ENCODE measurements at places on chromosomes 3 and 15. TPM values are rescaled to one million over a fixed set of nuclear protein-coding genes. Genes with fewer than 3 reads are reported as not detected.

DNA sequence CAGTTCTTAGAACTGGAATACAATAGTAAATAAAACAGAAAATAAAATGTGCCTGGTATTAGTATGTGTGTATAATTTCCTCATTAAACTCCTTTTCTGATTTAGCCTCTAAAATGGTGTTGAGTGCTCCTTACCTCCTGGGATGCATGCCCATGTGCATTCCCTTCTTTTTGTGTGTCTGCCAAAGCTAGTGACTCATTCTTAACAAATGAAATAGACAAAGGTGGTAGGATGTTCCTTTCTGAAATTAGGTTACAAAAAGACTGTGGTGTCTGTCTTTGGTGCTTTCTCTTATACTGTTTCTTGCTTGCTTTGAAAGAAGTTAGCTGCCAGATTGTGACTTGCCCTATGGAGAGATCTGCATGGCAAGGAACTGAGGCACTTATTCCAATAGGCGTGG lies 623.7 kb downstream of the GRM7 start:
- H3K27me3 ChIP-seq, result no peaks in the 10 kb centered on the region
- no peaks in the 10 kb centered on the region for H3K4me1 ChIP-seq
- H3K4me3 ChIP-seq, result no peak overlapping the region
- no peak for DNase-seq

DNA sequence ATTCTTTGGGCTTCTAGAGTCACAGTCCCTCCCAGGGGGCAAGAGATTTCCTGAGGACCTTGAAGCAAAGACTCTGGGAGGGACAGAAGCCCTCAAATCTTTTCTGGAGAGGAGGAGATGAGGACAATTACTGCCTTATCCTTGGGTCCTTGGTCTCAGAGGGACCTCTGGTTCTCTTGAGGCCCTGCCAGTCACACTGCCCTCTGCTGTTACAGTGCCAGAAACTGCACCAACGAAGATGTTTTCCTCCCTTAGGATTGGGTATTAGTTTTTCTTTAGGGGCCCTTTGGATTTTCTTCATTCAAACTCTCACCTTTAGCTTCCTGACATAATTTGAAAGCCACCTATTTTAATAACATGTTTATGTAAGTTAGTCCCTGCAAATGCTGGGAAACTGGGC lies 58.2 kb upstream of the SCN5A start:
- peaks cover 6% of the 10 kb centered on the region for H3K4me1 ChIP-seq
- DNase-seq, result no peak
- H3K4me3 ChIP-seq, result no peak overlapping the region
- H3K36me3 ChIP-seq, result no peaks in the 10 kb centered on the region
- H3K27ac ChIP-seq, result no peak overlapping the region
- peaks cover 6% of the 10 kb centered on the region for H3K27me3 ChIP-seq

DNA sequence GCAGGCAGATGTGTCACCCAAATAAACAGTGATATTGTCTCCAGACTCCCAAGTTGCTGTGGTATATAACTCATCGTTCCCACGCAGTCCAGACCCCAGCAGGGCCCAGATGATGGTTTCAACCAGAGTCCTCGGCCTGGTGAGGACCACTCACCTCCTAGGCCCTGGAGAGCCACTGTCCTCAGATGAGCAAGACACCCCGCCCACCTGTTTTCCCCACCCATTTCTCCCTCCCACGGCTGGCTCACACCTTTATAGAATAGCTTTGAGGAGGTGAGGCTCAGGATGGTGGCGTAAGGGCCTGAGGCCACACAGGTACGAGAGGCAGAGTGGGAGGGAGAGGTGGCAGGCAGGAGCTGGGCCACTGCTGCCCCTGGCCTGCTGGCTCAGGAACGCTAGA lies 7.5 kb downstream of the MESP1 start:
- no peak overlapping the region for H3K4me3 ChIP-seq
- no peaks in the 10 kb centered on the region for H3K36me3 ChIP-seq
- DNase-seq, result no peak

- no peak overlapping the region for H3K4me3 ChIP-seq
- no peaks in the 10 kb centered on the region for H3K36me3 ChIP-seq
- peaks cover 4% of the 10 kb centered on the region for H3K27me3 ChIP-seq
- no peak overlapping the region for H3K27ac ChIP-seq
- no peak for DNase-seq
These were observed 35.2 kb downstream of the PYGO1 start for GRCh38 chr15:55552926-55553325.

GRCh38 chr15:88477126-88477525 lies 9.6 kb downstream of the MRPS11 start:
- DNase-seq, result no peak
- H3K27ac ChIP-seq, result no peak overlapping the region
- H3K4me3 ChIP-seq, result no peak overlapping the region
- no peaks in the 10 kb centered on the region for H3K4me1 ChIP-seq
- H3K36me3 ChIP-seq, result peaks cover 33% of the 10 kb centered on the region

POPDC2 gene
- 3.3 TPM for total RNA-seq

SLC38A3 gene
- not detected for total RNA-seq

SKOR1 gene
- 0.32 TPM for total RNA-seq

BNC1 gene
- total RNA-seq, result not detected

ECE2 gene
- total RNA-seq, result not detected

UBA5 gene
- total RNA-seq, result 39.0 TPM

SCN10A gene
- total RNA-seq, result not detected

PIF1 gene
- total RNA-seq, result 71.1 TPM
